Gastrocnemius medialis (tissue), 4 donors: ENCODE measurements at places on chromosomes 1 and 21.

DNA sequence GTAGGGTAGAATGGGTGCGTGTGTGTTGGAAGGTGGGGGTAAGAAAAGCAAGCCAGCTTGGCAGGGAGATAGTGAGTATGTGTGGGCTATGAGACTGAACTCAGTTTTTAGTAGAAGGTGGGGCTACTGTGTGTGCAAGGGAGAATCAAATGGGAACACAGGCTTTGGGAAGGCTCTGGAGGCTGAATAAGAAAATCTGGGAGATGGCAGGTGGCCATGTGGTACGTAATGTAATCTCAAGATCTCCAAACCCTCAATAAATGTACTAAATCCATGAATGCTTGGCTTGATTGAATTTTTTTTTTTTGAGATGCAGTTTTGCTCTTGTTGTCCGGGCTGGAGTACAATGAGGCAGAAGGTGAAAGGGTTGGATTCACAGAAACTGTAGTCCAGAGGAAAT, 3.5 kb upstream of the ZSCAN20 start:
- DNase-seq = no peak

GRCh38 chr1:13443335-13443979, 33.2 kb downstream of the PRAMEF20 start:
- DNase-seq = no peak

DNA sequence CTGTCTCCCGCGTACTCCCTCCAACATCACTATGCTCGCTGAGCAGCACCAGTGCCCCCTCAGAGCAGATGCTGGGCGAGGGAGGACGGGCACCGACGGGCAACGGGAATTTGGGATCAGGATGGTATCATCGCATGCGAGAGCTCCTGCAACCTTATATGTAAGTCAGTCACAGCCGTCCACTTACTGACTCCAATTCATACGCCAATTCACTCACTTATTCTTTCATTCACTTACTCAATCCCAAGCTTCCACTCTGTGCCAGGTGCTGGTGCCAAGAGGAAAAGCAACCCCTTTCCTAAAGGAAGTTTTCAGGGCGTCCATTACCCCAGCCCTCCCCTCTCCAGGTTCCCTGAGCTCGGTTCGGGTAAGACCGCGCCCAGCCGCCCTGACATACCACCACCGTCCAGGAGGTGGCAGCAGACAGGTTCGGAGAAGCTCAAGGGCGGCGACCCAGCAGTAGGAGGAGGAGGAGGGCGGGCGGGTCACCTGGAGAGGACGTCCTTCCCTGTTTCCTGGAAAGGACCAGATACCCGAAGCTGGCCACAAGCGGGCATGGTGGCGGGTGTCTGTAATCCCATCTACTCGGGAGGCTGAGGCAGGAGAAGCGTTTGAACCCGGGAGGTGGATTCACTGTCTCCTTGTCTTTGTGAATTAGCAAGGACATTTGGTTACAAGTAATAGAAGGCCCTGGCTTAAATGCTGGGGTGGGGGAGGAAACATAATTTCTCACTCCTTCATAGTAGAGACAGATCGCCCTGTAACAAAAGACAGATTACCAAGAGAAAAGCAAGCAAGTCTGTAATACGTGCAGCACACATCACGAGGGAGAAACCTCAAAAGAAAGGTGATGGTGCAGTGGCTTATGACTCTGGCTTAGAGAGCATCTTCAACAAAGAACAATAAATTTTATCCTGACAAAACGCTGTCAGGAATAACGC, 7.6 kb upstream of the IL22RA1 start:
- DNase-seq = peak; percentile 81

GRCh38 chr1:44890007-44890406, 47.0 kb upstream of the PTCH2 start:
- no peak for DNase-seq

GRCh38 chr1:208209896-208210589, 34.1 kb downstream of the PLXNA2 start:
- no peak for DNase-seq

DNA sequence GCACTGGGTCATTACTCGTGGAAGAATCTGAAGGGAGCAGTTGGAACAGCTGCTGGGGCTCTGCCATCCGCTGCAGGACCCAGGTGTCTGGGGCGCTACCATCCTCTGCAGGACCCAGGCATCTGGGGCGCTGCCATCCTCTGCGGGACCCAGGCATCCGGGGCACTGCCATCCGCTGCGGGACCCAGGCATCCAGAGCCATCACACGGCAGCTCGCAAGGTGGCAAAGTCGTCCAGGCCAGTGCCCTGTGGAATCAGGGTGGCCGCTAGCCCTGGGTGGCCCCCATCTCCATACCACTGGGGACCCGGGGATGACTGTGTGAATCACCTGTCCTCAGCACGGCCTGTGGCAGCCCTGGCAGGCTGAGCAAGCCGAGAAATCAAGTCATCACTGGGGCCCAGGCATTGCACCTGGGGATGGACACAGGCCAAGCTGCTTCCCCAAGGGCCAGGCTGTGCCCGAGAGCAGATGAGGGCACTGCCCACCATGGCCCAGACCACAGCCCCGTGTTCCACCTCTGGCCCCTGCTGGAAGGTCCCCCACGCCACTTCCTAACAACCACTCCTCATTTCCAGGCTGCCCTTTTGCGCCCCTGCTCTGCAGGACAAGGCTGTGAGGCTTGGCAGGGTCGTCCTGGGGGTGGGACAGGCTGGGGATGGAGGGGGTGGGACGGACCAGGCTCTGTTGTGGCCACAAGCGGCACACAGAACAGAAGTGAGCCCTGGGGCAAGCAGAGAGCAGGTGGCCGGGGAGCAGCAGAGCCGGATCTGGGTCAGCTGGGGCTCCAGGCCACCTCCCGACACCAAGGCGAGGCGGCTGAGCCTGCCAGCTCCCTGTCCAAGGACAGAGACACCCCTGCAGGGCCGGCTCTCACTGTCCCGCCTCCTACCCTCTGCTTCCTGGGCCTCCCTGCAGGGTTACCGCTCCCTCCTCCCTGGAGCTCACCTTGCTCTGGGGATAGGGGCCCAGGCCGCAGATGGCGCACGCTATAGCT, 12.7 kb downstream of the GABRD start:
- DNase-seq = no peak

DNA sequence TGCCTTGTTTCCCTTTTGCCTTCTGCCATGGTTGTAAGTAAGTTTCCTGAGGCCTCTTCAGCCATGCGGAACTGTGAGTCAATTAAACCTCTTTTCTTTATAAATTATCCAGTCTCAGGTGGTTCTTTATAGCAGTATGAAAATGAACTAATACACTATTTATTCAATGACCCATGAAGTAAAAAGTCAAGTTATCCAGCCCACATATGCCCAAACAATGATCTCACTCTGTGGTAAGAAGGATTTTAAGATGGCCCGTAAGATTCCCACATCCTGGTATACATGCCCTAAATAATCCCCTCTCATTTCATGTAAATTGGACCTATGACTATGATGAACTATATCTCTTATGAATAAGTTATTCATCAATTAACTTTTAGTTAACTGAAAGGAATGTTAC, 1008.3 kb upstream of the B3GALT2 start:
- DNase-seq = no peak

DNA sequence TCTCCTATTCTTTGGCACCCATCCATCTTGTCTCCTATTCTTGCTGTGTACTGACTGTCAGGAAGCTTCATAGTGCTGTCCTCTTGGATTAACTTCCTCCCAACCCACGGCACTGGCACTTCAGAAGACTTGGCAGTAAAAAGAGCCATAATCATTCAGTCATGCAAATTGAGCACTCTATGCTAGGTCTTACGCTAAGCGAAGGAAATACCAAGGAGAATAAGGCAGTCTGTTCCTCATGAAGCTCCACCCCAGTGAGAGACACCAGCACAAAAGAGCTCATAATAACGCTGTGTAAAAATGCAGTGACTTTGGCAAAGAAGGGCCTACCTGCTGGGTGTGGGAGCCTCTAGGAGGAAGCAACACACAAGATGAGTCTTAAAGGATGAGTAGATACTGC, 67.1 kb downstream of the GFI1 start:
- DNase-seq = no peak

DNA sequence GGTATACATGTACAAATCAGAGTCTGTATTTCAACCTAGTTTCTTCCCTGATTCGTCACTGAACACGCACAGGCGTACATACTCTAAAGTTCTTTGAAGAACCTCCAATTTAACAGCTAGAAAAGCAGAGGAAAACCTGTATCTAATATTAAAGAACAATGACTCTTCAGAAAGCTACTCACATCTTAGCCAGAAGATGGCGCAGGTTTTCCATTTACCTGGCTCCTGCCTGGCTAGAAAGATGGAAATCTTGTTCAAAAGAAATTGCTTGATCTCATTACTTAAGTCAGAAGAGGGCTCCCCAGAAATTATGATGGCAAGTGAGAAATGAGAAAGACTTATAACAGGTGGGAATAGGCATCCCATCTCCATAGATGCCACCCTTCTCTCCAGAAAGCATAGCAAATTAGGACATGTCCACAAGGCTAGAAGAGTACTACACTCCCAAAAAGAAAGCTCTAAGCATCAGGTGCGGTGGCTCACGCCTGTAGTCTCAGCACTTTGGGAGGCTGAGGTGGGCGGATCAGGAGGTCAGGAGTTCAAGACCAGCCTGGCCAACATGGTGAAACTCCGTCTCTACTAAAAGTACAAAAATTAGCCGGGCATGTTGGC, 19.0 kb upstream of the L1TD1 start:
- peak; percentile 4 for DNase-seq

GRCh38 chr1:56437959-56438358, 141.4 kb downstream of the PLPP3 start:
- DNase-seq = peak; percentile 35

DNA sequence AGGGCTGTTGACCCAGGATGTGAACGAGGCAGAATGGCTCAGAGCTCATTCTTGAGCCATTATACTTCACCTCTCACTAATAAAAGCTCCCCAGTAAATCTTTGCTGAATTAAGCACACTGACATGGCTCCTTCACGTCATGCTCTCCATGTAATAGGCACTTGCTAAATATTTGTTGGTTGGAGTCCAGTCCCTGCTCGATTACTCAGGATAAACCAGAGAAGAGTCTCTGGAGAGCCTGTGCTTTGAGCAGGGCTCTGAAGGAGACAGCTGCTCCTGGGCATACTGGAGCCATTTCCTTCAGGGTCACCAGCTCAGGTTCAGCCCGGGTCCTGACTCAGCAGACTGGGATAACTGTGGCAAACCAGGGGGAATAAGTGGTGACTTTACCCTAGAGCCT, 46.9 kb downstream of the HLX start:
- peak; percentile 5 for DNase-seq

DNA sequence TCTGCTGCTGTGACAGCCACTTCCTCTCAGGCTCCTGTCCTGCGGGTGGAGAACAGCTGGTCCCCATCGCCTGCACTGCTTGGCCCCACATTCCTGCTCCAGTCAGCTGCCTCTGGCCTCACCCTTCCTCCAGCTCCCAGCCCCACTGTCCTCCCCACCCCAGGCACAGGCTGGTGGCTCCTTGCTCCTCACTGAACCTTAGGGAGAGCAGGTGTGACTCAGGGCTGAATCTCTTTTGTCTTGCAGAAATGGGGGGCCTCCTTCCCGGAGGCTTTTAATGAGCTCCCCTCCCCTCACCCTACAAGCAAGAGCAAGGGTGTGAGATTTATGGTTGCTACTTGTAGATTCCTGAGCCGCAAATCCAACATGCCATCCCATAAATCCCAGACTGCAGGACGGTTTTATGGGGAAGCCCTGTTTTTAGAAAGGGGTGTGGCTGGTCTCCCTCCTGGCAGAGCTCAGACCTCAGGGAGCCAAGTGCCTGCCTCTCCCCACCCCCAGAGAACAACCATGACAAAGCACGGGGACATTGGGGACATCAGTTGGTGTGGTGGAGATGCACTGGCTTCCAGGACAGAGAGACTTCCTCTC, 15.2 kb downstream of the CDK18 start:
- no peak for DNase-seq

DNA sequence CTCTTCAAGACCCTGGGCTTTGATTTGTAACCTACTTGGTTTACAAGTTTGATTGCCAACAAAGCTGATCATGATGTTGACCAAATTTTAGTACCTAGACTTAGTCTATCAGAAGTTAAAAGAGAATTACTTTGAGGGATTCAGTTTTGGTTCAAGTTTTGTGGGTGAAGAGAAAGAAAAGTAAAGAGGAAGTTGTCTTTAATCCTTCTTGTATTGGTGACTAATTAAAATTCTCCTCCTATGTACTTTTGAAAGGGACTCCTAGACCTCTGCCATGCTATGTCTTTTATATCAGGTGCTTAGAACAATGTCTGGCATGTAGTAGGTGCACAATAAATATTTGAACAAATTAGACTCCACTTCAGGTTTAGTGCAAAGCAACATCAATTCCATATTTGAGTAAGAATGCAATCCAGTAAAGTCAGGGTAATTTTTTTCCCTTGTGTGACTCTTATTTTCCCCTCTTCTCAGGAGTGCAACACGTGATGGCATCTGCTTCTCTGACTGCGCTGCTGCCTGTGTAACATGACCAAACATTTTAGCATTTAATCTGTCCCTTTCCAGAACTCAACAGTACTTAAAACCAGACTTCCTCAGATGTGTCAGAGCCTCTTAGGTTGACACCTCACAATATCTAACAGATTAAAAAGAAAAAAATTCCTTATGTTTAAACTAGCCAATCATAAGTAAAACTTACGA, 41.1 kb upstream of the KCNQ4 start:
- no peak for DNase-seq

DNA sequence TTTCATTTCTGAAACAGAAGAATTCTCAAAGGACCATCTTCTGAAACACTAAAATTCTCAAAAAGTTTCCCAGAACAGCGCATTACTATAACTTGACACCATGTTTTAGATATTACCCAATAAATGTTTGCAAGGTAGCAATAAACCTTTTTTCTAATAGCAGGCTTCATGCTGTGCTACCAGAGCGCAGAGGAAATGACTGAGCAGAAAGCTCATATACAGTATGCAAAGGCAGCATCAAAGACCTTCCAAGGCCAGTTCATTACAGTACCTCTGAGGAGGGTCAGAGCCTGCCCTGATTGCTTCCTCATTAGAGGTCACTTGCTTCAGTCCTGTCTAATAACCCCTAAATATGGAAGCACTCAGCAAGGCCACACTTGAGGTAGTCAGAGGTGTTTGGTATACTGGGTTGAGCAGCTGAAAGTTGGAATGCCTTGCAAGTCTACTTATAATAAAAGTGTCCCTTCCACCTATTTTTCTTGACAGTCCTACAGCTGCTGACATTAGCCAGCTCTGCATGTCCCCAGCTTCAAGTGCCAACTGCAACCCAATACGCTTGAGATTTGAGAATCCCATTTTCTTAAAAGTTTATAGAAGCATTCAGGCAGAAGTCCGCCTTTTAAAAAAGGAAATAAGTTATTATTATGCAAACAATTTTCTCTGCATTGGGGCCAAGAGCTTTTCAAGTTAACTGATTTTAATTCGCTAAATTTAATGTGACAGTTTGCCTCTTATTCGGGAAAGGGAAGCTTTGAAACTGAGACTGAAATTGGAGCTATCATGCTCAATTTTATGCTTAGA, 207.2 kb downstream of the ZC3H11B start:
- no peak for DNase-seq

GRCh38 chr1:31390071-31390470, 17.2 kb upstream of the FABP3 start:
- no peak for DNase-seq

- no peak for DNase-seq
Measured at GRCh38 chr1:116945996-116946395, 36.3 kb downstream of the PTGFRN start.

- no peak for DNase-seq
Measured at GRCh38 chr1:207910591-207911354, at the start of gene CD34. Gene CD34 (minus strand): TSS chr1:207911125. CDS start chr1:207911080, 45 bp downstream.
